NAMALWA (cell line): ENCODE measurements at places on chromosomes 5 and 9.

DNA sequence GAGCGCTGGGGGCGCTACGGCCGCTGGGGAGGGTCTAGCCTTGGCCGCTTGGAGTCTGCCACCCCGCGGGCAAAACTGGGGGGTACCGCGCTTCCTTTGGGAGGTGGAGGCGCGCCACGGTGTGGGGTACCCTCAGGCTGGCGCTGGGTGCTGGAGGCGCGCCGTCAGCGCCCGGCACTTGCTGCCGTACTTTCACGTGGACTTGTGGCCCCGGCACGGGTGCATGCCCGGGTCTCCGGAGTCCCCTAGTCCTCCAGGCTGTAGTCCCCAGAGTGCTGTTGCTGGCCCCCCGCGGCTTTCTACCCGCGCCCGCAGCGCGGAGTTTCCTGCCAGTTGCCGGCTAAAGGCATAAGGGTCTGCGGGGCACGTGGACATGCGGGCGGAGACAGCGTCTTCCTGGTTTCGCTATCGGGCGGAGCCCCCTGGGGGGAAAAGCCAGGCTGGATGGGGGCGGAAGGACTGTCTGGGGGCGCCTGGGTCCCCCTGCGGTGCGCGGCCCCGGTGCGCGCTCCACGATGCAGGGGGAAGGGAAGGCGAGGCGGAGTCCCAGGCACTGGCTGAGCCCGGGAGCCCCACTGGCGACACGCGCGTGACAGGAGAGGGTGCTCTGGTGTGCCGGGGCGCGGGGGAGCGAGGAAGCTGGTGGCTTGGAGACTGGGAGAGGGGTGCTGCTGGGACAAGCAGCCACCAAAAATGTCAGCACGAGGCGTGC lies 666 bp downstream of the PPARGC1B start:
- peak; percentile 80 for DNase-seq

- no peak for DNase-seq
Measured at GRCh38 chr5:158451203-158451992, 592.5 kb upstream of the CLINT1 start.

DNA sequence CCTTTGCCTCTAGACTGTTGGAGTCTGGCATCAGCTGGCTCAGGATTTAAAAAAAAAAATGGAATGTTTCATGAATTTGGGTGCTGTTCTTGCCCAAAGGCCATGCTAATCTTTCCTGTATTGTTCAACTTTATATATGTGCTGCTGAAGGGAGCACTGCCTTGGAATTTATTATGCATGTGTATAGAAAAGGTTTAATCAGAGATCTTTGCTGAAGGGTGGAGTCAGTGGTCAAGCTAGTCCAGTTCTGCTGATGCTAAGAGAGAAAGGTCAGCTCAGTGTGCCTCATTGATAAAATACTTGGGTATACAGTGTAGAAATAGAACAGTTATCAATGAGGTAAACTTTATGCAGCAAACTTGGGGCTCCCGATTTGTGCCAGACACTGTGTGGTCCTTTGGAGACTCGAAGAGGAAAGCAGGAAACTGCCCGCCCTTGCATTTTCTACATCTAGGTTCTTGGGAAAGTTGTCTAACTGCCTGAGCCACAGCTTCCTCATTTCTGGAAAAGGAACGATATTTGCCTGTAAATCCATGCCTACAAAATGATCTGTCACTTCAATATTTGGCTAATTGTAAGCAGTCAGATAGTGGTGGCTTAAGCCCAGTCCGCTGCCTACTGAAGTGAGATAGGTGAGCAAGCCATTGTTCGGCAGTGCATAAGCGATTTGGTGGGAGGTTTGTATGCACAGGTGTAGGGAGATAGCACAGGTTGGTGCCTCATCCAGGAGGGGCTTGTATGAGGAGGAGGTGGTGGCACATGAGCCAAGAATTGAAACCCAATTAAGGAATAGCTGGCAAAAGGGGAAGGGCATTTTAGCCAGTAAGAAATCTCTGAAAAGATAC lies 29.2 kb upstream of the GTF2H2C start:
- no peak for DNase-seq

- no peak for DNase-seq
Measured at GRCh38 chr5:151296974-151297373, 6.6 kb downstream of the SLC36A3 start.

DNA sequence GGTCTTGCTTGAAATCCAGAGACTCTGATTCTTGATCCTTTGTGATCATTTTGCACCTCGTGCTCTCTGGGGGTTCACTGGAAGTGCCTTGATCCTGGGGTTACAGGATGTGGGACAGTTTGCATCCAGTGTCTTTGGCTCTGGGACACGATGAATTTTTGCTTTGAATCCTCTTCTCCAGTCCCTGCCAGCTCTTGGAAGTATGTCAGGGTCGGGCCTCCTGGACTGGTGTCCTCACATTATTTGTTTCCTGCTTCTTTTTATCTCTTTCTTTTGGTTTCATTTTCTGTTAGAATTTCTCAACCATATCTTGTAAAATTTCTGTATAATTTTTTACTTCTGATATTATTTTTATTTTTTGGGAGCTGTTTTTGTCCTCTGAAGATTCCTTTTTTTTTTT lies 34.2 kb downstream of the SECISBP2 start:
- DNase-seq: no peak

DNA sequence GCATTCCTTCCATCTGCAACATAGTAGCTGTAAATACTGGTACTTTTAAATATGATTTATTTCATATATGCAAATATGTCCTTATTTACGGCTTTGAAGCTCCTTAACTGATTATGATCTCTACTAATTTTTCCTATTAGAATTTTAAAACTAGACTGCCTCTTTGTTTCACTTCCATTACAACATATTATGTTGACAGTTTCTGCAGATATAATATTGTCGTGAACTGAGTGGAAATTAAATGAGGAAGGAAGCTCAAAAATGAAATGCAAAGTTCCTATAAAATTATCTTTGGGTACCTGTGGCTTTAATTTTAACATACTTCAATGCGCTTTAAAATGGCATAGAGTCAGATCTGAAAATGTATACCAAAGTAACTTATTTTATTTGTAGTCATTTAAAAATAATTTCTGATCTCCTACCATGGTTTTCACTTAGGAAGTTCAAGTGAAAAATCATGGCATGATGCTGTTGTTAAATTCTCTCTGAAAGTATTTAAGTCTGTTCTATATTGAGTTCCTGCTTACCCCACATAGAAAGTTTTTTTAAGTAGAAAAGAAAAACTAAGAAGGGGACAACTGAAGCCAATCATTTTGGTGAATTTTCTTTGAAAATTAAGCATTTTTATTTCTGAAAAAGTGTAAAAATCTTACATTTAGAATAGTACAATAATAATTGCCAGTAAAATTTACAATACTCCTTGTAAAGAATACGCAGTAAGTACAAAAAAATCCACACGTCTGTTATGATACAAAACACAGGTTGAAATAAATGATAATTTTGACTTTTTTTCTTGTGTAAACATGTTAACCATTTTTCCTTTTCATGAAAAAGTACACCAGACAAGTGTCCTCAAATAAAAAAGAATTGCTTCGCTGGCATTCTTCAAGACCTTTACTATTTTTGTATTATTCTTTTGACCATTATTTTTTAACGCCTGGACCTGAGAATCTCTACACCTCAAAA lies 2.6 kb downstream of the FOXD1 start:
- DNase-seq: no peak

GRCh38 chr5:24621792-24622191 lies 23.0 kb downstream of the CDH10 start:
- peak; percentile 7 for DNase-seq

DNA sequence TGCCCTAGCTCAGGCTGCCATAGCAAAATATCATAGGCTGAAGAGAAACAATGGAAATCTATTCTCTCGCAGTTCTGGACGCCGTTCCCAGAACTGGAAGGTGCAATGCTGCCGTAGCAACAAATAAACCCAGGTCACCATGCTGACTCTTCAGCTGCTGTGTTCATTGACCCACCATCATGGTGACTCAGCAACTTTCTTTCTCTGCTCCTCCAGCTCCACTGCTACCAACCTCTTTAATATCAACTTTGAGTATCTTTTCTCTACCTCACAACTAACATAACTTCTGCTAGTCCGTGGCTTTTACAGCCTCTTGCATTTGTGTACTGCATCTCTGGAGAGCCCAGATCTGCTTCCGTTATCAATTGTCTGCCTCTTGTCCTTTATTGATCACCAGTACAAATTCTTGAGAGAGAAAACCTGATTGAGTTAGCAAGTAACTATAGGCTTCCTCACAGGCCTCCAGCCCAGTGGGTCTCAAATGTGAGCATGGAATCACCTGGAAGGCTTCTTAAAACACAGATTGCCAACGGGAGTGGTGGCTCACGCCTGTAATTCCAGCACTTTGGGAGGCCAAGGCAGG lies 47.3 kb upstream of the SLC30A5 start:
- no peak for DNase-seq

DNA sequence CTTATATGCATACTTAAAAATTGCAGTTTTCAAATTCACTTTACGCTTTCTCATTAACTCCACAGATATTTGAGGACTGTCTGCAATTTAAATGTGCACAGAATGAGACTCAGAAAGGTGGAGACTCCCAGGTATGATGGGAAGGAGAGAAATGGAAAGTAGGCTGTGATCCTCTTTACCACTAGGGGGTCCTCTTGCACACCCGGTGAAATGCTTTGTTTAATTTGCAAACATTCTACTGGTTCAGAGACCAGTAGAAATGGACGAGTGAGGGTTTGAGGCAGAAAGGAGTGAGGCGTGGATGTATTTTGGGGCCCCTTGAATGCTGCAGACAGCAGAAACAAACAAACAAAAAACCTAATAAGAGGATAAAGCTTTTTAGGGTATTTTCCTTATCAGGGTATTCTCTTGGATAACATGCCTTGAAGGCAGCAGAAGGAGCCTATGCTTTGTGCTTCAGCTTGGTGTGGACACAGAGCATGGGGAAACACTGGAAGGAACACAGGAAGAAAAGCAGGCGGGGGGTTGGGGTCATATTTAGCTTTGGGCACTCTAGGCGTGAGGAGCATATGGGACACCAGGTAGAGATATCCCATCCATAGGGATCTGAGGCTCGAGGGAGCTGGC lies 410.1 kb downstream of the DMRT2 start:
- peak; percentile 50 for DNase-seq
